GM03348 (cell line): ENCODE measurements at places on chromosomes 16 and 17.

DNA sequence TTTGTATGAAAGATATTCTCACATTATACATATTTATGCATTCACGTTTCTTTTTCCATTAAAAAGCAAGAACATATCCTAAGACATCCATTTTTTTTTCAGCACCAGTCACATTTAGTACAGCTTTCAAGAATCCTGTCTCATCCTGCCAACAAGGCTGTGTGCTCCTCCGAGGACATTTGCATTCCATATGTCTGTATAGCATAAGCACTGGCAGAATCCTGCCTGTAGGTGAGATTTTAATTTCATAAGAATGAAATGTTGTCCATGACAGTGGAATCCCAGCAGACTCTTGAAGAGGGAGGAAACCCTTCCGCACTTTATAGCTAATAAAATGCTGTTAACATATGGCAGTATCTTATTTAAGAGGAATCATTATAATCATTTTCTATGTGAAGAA lies 2.9 kb upstream of the PMP22 start:
- DNase-seq = no peak

DNA sequence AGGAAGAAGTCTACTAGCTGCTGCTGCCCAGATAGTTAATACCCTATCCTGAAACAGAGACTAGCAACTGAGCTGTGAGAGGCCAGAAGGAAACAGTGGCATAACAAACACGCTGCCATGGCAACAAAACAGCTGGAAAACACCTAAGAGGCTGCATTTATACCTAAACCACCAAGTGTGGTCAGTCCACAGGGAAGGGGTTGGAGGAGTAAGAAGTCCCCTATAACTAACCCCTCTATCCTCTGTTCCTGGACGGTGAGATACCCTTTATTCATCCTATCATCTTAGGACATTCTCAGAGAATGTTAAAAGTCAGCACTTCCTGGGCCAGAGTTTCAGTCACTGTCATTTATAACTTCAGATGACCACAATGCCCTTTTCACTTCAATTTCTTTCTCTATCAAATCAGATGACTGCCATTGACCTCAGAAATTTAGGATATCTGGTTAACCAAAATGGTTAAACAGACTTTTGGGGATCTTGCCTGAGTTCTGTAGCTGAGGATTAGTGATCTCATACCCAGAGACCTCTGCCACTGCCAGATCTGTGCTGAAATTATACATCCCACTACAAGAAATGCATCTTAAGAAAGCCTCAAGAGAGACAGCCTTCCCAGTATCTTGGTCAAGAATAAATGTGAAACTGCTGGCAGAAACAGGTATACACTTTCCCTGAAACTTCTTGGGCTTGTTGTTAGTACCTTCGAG lies 36.2 kb downstream of the STH start:
- no peak for DNase-seq

- no peak for DNase-seq
Measured at GRCh38 chr16:49788572-49788971, 67.3 kb downstream of the ZNF423 start.

- no peak for DNase-seq
Measured at GRCh38 chr16:28858421-28858820, 5.2 kb upstream of the SH2B1 start.

GRCh38 chr17:82004517-82005455 lies 17.9 kb downstream of the CENPX start:
- no peak for DNase-seq

DNA sequence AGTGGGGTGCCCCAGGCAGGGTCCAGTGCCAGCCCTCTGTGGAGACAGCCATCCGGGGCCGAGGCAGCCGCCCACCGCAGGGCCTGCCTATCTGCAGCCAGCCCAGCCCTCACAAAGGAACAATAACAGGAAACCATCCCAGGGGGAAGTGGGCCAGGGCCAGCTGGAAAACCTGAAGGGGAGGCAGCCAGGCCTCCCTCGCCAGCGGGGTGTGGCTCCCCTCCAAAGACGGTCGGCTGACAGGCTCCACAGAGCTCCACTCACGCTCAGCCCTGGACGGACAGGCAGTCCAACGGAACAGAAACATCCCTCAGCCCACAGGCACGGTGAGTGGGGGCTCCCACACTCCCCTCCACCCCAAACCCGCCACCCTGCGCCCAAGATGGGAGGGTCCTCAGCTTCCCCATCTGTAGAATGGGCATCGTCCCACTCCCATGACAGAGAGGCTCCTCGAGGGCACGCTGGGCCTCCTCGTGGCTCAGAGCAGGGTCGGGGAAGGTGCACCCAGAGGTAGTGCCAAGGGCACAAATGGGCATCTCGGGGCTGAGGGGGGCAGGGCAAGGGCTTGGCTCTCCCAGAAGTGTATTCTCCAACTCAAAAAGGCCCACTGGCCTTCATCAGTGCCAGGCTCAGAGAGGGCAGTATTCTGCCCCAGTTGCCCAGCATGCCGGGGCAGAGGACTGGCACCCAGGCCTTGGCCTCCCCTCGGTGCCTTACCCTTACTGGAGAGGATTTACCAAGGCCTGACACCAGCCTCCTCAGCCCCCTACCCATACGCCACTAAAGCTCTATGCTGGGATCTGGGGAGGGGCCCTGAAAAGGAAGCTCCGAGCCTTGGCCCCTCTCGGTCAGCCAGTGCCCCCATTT lies at the start of gene CDH5:
Gene CDH5 (plus strand): TSS at position 259 of the 867 bp plus-strand sequence. CDS start 12,647 bp downstream, outside the sequence.
- DNase-seq = peak; percentile 50

DNA sequence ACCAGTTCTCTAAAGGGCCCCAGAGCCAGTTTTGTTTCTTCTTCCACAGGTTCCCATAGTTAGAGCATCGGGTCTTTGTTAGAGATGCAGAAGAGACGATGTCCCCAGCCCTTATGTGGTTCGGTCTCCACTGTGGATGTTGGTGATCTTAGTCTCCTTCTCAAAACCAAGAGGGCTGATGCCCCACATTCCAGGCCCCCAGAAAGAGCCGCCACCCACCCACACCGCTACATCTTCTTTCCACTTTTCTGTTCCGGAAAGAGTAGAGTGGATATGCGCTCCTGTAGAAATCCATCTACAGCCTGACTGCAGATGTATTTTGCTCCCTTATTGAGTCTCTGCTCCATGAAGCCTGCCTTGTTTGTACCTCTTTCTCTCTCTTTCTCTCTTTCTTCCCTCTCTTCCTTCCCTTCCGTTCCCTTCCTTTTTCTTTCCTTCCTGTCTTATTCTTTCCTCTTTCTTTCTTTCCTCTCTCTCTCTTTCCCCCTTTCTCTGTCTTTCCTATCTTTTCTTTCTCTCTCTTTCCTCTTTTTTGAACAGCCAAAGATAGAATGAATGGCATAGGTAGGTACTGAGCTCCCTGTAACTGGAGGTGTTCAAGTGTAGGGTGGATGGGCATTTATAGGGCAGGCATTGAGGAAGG lies 224.3 kb downstream of the SEC14L1 start:
- DNase-seq = no peak
